ENCODE measurements at places on chromosomes 3 and 15.
A peak's percentile ranks its signal among the peaks of the same experiment; 100 is the strongest.

DNA sequence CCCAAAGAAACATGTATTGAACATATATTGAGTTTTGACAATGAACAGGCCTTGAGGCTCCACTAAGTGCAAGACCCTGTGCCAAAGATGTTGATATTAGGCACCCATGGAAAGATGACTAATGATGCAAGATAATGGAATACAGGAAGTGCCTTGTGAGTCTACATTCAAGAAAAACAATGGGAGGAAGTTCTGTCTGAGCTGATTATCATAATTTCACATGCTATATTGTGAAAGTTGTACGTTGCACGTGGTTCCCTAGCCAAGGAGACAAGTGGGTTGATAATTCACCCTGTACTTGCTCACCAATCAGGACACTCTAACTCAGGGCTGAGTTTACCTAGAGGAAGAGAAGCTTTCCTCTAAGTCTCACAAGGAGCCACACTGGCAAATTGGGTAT lies 186.9 kb upstream of the STAC start:
- DNase-seq = no peak

DNA sequence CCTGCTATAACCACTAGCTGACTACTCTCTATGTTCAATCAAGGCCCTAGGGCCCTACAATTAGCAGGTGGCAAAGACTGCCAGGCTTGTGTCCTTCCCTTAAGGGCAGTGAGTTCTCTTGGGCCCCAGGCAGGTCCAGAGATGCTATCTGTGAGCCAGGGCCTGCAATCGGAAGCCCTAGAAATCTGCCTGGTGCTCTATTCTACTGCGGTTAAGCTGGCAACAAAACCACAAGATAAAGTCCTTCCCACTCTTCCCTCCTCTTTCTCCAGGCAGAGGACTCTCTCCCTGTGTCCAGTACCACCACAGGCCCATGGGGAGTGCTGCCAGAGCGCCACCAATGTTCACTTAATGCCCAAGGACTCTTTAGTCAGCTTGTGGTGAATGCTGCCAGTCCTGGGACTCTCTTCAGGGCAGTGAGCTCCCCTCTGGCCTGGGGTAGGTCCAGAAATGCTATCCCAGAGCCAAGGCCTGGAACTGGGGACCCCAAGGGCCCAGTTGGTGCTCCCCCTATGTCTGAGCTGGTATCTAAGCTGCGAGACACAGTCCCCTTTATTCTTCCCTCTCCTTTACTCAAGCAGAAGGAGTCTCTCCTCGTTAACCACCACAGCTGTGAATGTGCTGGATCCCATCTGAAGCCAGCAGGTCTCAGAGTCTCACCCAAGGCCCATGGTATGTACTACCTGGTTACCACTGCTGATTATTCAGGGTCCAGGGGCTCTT lies 34.7 kb downstream of the XXYLT1 start:
- DNase-seq = no peak

GRCh38 chr3:56125358-56126005 lies 342.8 kb downstream of the ERC2 start:
- peak; percentile 45 for DNase-seq

DNA sequence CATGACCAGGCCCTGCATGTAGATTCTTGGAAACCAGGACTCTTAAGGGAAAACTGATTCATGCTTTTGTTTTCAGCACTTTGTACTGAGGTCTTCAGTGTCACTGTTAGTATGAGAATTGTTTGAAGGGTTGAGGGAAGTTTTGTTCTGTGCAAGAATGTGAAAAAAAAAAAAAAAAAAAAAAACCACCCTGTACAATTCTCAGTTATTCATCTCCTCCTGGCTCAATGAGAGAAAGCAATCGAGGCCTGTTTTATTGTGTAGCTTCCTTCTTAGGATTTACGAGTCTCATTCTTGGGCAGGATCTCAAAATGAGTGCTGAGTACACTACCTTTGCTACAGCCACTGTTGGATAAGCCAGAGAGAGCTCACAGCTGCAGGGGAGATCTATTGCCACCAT lies 469.5 kb downstream of the CNTN4 start:
- DNase-seq = no peak

DNA sequence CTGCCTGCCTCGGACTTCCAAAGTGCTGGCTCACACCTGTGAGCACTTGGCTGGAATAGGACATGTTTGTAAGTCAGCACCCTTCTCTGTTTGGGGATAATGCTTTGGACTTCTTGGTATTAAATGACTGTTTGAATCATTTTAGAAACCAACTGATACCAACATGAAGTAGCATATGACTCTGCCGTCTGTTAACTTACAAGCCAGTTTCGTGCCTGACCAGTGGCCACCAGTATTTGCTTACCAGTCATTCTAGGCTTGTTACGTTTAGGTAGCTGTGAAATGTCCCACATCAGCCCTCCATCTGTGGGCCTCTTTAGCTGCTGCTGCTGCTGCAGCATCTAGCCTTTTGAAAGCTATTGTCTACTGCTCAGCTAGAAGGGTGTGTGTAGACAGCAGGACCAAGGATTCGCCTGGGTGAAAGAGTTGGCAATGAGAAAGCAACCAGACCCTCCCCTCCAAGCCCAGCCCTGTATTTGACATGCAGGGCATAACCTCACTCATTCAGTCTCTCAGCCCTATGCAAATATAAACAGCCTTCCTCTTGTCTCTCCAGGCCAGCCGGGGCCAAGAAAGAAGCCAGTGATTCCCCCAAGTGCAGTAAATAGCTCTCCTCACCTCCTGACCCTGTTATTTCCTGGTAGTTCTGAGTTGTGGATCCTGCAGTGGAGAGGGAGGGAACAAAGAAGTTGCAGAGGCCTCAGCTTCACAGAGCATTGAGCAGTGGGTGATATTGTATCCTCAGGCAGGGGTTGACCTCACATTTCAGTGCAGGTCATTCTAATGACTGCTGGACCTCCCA lies 51.0 kb downstream of the NKIRAS1 start:
- DNase-seq = no peak

GRCh38 chr3:100634493-100635272 lies 25.3 kb downstream of the ADGRG7 start:
- no peak for DNase-seq

GRCh38 chr3:130411320-130411719 lies 65.8 kb downstream of the COL6A5 start:
- DNase-seq = no peak

- DNase-seq = peak; percentile 83
Measured at GRCh38 chr3:195914648-195915473, 6.5 kb upstream of the TNK2 start.

DNA sequence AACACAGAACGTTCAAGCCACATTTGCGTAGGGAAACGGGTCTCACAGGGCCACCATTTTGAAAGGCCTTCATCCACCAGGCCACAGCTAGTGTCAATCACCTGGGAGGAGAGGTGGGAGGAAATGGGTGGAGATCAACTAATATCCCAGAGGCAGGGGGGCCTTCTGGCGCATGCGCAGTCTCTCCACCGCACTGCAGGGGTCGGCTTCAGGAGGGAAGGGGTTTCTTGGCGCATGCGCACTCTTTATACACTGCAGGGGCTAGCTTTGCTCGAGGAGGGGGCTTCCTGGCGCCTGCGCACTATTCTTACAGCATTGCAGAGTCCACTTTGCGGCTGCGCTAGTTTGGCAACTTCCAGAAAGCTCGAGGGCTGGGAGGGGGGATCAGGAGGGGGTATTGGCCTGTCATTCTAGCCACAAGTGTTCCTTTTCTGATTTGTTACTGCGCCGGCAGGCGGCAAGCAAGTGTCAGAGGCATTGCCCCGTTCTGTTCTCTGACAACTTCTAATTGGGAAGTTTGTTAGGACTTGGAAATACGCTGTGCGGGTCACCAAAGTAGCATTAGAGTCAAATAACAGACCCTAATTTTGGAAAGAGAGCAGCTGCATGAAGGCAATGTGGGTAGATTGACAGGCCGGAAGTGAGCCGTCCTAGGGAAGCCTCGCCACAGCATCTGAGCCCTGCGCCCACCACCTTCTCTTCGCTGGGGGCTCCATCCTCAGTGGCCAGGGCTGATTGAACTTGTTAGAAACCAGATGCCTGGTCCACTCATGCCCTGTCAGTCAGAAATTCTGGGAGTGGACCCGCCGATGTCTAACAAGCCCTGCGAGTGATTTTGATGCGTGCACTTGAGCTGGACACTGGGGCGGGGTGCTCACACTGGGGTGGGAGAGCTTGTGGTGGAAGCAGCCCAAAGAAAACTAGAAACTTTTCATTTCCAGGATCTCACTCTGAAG lies 173.5 kb upstream of the NDN start:
- no peak for DNase-seq

GRCh38 chr15:83983634-83984458 lies 251.7 kb upstream of the GOLGA6L4 start:
- DNase-seq = no peak

GRCh38 chr3:125431391-125431790 lies 56.3 kb upstream of the ZNF148 start:
- DNase-seq = no peak

DNA sequence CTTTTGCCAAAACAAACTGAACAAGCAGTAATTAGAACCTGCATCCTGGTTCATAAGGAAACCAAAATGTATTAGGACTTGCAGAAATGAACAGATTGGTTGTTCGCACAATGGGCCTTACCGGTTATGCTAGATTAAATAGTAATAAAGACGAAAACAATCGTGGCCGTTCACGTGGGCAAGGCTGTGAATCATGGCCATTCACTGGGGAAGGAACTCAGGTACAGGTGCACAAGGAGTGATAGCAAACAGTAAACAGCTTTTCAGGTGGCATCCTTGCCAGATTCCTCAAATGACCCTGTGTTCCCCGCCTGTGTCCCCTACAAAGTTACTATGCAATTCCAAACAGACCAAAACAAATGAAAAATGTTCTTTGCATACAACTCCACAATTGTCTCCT lies 8.2 kb downstream of the LRIG1 start:
- DNase-seq = no peak

GRCh38 chr15:64767203-64767602 lies 8.2 kb downstream of the RBPMS2 start:
- DNase-seq = no peak

GRCh38 chr3:179453967-179454366 lies 2.7 kb upstream of the GNB4 start:
- DNase-seq = no peak

DNA sequence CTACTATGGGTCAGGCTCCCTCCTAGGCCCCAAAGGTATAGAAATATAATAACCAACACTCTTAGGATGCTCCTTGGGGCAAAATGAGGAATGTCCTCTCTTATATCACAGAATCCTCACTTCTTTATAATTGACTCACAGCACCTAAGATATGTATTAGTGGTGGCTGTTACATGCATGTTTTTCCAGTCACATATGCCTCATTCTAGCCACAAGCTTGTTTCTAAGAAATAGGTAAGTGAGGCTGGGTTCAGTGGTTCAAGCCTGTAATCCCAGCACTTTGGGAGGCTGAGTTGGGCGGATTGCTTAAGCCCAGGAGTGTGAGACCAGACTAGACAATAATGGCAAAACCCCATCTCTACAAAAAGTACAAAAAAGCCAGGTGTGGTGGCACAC lies 57.9 kb upstream of the PSMD6 start:
- DNase-seq = no peak

DNA sequence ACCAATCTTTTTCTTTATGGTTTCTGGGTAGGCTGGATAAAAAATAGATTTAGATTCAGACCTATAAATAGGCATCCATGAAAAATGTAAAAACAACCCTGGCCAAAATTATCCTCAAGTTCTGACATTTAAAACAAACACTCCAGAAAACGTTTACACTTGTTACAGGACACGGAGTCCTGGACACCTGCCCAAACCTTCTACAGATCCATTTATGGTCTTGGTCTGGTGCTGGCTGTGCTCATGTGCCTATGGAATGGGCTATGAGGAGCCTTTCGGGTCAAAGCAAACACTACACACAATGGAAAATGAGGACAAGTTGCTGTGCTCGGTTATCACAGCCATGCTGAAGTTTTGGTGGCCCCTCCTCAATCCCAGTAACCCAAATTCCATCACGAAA lies 108.1 kb downstream of the PDZRN3 start:
- DNase-seq = no peak
